ENCODE measurements at places on chromosomes 12 and 14. TPM values are rescaled to one million over a fixed set of nuclear protein-coding genes. Genes with fewer than 3 reads are reported as not detected.

The SLC6A15 gene
- total RNA-seq: 3.0 TPM

The DBX2 gene
- total RNA-seq: not detected

The KRT73 gene
- total RNA-seq: not detected

The KLHDC1 gene
- 0.17 TPM for total RNA-seq

The RFLNA gene
- total RNA-seq: 0.06 TPM

The ATF1 gene
- total RNA-seq: 45.0 TPM

The KRT2 gene
- not detected for total RNA-seq

The SPRING1 gene
- total RNA-seq: 14.8 TPM

The C1S gene
- total RNA-seq: 41.1 TPM

The SNAPC1 gene
- total RNA-seq: 13.1 TPM

The LALBA gene
- total RNA-seq: not detected

The FIGNL2 gene
- 0.30 TPM for total RNA-seq

The ASB2 gene
- 3.5 TPM for total RNA-seq

The SYNE3 gene
- 0.50 TPM for total RNA-seq

The SOAT2 gene
- total RNA-seq: 0.18 TPM

The TPH2 gene
- total RNA-seq: not detected

The PZP gene
- not detected for total RNA-seq

The TSPAN11 gene
- total RNA-seq: 0.08 TPM

The GTF2H3 gene
- 24.2 TPM for total RNA-seq

The CCDC38 gene
- 0.08 TPM for total RNA-seq

The ABCD2 gene
- total RNA-seq: not detected

The AKAP6 gene
- 0.51 TPM for total RNA-seq

The ACSS3 gene
- 0.05 TPM for total RNA-seq

The GLIPR1L1 gene
- total RNA-seq: not detected

The KRT71 gene
- total RNA-seq: 0.05 TPM

The DPF3 gene
- total RNA-seq: 0.22 TPM

The AKT1 gene
- 84.8 TPM for total RNA-seq

The KLRD1 gene
- not detected for total RNA-seq

All from A549 treated with CORT108297 at 1 μM for 4 hours (cell line).